NCI-H2227 treated with DMSO at 0.1 percent for 48 hours (cell line): ENCODE measurements at places on chromosomes 3 and 15.
A peak's percentile ranks its signal among the peaks of the same experiment; 100 is the strongest.

DNA sequence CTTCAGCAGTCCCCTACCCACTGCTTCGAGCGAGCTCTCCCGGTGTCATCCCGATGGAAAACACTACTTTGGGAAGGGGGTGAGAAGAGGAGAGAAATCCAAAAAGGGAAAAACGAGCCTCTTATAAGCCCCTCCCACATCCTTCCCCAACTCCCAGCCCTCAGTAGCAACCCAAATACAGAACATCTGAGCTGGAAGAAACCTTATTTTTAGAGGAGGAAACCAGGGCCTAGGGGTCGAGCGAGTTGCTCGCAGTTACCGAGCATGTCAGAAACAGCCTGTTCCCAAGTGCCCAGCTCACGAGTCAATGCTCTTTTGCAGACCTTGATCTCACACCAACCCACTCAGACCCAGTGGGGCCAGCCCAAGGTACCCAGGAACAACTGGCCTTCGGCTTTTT is 14.2 kb downstream of the RBPMS2 start:
- no peak for DNase-seq

DNA sequence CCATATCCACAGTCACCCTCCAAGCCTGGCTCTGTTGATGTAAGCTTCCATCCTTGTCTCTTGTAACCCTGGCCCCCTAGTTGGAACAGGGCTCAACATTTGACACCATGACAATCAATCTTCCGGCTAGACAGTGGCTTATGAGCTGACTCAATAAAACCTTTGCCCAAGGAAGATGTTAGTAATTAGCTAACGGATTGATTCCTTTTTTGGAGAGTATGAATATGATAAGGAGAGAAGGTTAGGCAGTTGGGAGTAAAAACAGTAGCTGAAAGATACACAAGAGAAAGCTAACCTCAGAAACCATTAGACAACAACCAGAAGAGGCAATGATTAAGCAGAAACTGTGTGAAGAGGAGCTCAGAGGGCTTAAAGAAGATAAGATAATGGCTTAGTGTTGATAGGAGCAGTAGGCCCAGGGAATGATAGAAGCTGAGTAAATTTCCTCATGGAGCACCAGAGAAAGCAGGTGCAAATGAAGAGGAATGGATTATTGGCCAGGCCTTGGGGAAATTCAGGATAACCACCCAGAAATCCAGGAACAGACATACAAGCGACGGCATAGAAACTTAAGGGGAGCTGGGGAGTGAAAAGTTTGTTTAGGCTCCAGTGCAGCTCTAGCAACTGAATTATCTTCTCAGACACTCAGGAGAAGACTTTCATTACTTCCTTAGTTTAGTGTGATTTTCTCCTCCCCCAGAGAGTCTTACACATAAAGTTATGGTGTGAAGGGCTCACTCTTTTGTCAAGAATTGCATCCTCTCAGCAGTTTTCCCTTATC is 7.8 kb upstream of the RFX7 start:
- DNase-seq = no peak

- no peak for DNase-seq
Observed at GRCh38 chr15:23578521-23579150, 13.2 kb downstream of the MKRN3 start.

GRCh38 chr3:137766876-137767537 is 2.9 kb downstream of the SOX14 start:
- DNase-seq = no peak

DNA sequence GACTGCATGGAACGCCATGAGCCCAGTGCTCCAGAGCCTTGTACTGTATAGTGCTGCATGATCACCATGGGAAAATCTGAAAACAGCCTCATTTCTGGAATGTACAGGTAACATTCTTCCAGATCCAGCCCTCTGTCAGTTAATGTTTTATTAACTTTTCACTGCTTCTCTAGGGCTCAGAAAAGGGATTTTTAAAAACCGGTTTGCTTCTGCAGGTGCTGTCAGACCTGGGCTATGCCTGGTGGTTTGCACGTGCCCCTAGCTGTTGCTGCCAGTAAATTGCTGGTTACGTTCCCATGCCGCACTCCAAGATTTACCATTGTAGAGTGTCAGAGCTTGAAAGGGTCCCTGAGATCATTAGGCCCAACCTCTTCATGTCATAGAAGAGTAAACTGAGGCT is 9.0 kb downstream of the SNAPC5 start:
- no peak for DNase-seq

GRCh38 chr3:11661827-11662226 is 18.1 kb upstream of the VGLL4 start:
- no peak for DNase-seq

DNA sequence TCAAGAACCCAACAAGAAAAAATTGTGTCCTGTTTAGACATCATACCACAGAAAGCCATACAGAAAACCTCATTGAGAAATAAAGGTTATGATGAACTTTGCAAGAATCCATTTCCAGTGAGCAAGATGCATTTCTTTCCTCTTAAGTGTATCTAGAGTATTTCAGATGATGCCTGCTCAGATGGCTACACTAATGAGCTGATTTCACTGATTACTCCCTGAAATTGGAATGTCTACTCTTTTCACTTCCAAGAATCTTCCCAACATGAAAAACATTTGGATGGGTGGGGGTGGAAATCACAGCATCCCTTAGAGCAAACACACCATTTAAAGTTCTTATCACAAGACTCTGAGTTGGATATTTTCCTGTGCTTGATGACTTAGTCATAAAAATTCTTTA is 41.4 kb upstream of the IL12A start:
- no peak for DNase-seq

DNA sequence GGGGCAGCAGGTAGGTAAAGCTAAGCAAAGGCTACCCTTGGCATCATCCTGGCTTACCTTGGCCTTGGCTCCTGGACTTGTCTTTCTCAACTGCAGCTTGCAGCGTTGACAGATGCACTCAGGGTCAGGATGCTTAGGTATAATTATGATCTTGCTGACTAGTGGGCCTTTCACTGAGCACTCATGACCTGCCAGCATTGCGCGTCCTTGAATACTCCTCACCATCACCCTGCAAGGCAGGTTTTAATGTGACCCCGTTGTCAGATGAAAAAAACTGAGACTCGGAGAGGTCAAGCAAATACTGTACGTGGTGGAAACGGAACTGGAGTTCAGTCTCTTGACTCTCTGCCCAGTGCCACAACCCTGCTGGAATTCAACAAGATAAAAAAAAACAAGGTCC is 126.7 kb downstream of the OPA1 start:
- DNase-seq = no peak

- DNase-seq = peak; percentile 29
Observed at GRCh38 chr3:158532099-158532734, 38.8 kb upstream of the MLF1 start.

- no peak for DNase-seq
Observed at GRCh38 chr15:59722476-59722875, 33.4 kb upstream of the BNIP2 start.

GRCh38 chr3:19488939-19489338 is 340.6 kb downstream of the KCNH8 start:
- no peak for DNase-seq

GRCh38 chr15:41974041-41974440 is 1.7 kb upstream of the EHD4 start:
- DNase-seq = no peak

- no peak for DNase-seq
Observed at GRCh38 chr3:64878362-64878761, 190.6 kb upstream of the ADAMTS9 start.

DNA sequence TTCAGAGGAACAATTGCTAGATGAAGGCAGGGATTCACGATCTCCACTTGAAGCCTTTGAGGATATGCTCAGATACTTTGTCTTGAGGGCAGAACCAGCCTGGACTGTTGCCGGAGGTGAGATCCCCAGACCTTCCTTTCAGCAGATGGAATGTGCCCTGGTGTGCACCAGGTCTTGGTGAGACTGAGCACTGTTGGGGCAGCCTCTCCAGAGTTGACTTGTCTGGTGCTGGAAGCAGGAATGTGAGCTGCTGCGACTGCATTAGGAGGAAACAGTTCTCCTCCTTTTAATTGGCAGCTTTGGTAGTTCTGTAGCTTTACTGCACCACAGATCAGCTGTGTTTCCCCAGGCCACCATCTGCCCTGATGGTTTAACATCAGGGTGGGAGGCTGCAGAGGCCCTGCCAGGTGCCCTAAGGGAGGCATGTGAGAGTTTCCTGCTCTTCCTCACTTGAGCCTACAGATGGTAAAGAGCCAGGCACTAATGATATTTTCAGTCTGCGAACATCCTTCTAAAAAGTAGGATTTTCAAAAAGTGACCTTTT is 58.5 kb downstream of the CTDSPL start:
- DNase-seq = no peak

GRCh38 chr3:192850451-192850981 is 67.1 kb downstream of the MB21D2 start:
- DNase-seq = no peak

DNA sequence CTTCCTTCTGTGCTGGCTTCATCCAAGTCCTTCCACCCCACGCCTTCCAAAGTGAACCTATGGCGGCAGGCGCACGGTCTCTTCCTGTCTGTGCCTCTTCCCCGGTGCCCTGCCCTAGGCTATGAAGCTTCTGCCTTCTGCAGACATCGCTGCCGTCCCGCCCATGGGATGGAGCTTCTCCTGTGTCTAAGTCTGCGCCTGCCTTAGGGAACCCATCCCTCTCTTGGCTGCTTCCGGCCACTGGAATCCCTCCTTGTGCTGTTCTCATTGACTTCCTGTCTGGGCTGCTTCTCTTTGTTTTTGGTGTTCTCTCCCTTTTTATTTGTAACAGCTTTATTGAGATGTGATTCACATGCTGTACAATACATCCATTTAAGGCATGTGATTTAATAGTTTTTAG is 17.2 kb downstream of the CHCHD6 start:
- no peak for DNase-seq

DNA sequence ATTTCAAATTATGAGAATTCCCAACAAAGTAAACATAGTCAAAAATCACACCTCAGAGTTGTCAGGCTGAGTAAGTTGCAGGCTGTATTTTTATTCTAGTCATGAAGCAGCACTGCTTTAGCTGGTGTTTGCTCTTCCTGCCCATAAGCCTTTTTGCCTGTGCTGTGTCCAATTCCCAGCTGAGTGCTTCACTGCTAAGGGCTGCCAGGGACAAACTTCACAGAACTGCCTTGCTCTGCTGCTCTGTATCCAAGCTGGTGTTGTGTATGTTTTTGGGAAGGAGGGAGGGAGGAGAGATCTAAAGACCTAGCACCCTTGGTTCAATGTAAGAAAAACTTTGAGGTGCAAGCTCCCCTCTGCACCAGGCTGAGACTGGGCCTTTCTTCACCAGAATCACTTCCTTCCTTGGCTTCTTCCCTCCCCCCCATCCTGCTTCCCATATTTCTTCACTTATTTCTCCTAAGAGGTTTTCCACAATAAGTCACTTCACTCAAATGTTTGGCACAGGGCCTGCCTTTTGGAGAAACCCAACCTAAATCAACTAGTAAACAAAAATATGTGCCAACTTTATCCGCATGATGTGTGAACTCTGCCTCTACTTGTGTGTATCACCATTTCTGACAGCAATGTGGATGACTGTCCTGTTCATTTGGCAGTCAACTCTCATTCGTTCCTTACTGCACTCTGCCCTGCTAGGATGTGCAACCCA is 156.1 kb downstream of the TBL1XR1 start:
- no peak for DNase-seq

DNA sequence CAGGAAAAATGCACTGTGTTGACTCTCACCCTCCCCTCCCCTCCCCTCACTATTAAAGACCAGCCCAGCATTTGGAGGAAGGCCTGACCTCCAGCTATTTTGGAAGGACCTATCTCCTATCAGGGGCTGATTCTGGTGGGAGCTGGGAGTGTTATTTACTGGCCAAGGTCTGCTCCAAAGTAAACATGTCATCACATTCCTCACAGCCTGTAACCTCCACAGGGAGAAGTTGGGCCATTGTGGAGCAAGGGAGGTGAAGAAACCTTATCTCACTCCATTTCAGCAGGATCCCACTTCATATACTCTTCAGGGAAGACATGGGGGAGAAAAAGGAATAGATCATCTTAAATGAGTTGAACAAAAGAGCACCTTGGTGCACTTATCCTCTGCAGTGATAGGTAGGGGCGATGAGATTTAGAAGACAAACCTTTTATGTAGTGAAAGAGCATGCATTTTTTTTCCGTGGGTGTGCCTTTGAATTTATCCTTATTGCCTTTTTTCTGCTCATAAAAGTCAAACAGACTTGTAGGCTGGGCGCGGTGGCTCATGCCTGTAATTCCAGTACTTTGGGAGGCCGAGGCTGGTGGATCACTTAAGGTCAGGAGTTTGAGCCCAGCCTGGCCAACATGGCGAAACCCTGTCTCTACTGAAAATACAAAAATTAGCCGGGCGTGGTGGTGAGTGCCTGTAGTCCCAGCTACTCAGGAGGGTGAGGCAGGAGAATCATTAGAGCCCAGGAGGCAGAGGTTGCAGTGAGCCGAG is 15.6 kb upstream of the FLNB start:
- DNase-seq = no peak

GRCh38 chr3:177646749-177647148 is 449.5 kb upstream of the TBL1XR1 start:
- no peak for DNase-seq

DNA sequence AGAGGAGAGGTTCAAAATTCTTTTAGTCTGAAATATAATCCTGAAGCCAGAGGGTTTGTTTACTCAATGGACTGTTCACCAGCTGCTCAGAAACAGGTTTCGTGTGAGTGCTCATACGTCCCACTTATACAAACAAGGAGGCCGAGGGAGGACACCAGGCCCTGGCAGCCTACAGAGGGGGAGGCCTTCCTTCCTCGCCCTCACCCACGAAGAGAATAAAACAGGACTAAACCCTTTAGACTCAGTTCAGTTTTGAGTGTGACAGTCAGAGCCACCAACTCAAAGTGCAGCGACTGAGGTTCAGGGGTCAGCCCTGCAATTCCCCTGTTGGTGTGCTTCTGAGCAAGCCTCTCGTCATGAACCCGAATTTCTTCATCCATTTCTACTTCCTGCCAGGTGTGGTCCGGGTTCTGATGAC is 17.3 kb downstream of the FAM174B start:
- DNase-seq = no peak

GRCh38 chr3:29525254-29525881 is 244.5 kb downstream of the RBMS3 start:
- DNase-seq = peak; percentile 88

DNA sequence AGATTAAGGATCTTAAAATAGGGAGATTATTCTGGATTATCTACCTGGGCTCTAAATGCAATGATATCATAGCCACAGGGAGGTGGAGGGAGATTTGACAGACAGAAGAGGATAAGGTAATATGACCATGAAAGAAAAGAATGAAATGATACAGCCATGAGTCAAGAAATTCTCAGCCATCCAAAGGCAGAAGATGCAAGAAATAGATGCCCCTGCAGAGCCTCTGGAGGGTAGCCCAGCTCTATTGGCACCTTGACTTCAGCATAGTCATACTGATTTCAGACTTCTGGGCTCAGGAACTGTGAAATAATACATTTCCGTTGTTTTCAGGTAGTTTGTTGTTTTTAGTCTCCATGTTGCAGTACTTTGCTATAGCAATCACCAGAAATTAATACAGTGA is 31.9 kb upstream of the FOXB1 start:
- DNase-seq = no peak

GRCh38 chr15:63978511-63979261 is 67.6 kb downstream of the DAPK2 start:
- DNase-seq = peak; percentile 12

GRCh38 chr3:88882121-88882520 is 225.3 kb upstream of the EPHA3 start:
- no peak for DNase-seq
